Liver (tissue), 10 donors: ENCODE measurements at places on chromosomes 7 and 10.

DNA sequence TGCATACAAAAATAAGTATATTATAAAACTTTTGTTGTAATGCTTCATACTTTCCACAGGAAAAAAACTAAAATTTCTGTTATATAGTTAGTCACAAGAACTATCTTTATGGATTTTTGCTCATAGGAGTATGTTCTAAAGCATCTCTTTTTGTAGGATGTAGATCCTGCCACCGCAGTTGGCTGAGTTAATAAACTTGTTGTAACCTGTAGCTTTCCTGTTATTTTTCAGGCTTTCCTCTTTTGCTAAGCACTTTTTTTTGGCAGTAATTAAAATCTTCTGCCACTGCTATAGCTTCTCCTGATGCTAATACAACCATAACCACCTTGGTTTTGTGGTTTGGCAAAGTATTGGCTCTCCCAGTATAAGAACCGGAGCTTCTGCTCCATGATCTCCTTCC is 60.3 kb downstream of the WNT2 start:
- no peak overlapping the region for H3K4me3 ChIP-seq
- DNase-seq, result no peak
- no peak overlapping the region for H3K27ac ChIP-seq
- H3K4me1 ChIP-seq, result no peaks in the 10 kb centered on the region

DNA sequence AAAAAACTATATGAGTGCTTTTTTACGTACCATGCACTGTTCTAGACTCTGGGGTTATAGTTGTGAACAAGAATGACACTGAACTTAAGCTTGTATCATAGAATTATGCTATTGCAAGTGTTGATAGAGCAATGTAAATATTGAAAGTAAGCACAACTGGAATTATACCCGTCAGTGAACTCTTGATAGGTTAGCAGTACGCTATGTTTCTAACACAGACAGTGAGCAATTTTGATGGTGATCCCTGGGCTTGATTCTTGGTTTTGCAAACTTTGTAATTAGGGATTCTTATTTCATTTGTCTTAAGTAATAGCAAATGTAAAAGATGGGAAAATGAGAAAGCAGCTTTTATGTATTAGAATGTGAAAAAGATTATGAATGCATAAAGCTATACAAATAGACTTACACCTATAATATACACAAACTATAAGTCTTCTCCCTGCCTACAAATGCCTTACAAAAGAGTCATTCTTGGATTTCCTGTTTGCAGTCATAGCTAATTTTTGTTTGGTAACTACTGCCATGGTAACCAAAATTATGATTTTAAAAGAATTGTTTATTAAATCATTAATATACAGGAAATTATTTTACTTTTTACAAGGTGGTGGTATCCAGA is 6.7 kb downstream of the TES start:
- H3K27me3 ChIP-seq, result no peaks in the 10 kb centered on the region
- H3K27ac ChIP-seq, result no peak overlapping the region
- DNase-seq, result no peak
- no peaks in the 10 kb centered on the region for H3K36me3 ChIP-seq
- H3K4me1 ChIP-seq, result peaks cover 5% of the 10 kb centered on the region

DNA sequence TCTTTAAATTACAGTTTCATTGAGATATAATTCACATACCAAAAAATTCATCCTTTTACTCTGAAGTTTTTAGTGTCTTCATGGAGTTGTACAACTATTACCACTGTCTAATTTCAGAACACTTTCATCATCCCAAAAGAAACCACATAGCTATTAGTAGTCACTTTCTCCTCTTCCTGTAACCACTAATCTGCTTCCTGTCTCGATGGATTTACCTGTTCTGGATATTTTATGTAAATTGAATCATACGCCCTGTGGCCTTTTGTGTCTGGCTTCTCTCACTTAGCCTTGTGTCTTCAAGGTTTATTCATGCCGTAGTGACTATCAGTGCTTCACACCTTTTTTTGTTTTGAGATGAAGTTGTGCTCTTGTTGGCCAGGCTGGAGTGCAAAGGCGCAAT is 135.5 kb downstream of the DOCK1 start:
- no peak overlapping the region for H3K27ac ChIP-seq
- H3K36me3 ChIP-seq, result peaks cover 7% of the 10 kb centered on the region
- no peak for DNase-seq
- H3K27me3 ChIP-seq, result no peaks in the 10 kb centered on the region
- H3K4me3 ChIP-seq, result no peak overlapping the region

- no peaks in the 10 kb centered on the region for H3K36me3 ChIP-seq
- no peak for DNase-seq
- H3K4me3 ChIP-seq, result no peak overlapping the region
- no peak overlapping the region for H3K27ac ChIP-seq
Observed at GRCh38 chr7:26279405-26279804, 12.3 kb upstream of the SNX10 start.

DNA sequence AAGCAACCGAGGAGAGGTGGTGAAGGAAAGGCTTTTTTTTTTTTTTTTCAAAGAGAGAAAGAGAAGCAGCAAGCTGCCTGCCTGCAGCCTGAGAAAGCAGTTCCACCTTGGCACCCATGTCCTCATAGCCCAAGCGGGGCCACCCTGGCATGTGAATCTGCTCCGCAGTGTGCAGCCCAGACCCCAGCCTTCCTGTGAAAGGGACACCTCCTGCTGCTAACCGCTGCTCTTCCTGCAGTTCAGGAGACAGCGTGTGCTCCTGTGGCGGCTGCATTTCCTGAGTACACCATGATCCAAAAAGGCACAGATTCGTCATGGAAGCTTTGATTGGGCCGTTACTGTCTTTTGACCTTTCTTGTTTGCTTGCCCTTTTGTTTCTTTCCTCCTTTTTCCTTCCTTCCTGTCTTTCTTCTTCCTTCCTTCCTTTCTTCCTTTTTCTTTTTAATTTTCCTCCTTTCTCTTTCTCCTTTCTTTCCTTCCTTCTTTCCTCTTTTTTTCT is 38.1 kb downstream of the IKZF1 start:
- no peaks in the 10 kb centered on the region for H3K4me1 ChIP-seq
- H3K27ac ChIP-seq, result no peak overlapping the region
- H3K27me3 ChIP-seq, result no peaks in the 10 kb centered on the region
- H3K36me3 ChIP-seq, result no peaks in the 10 kb centered on the region
- H3K4me3 ChIP-seq, result no peak overlapping the region
- peak; percentile 33 for DNase-seq

- H3K27me3 ChIP-seq, result no peaks in the 10 kb centered on the region
- DNase-seq, result no peak
- H3K4me3 ChIP-seq, result no peak overlapping the region
- peaks cover 10% of the 10 kb centered on the region for H3K4me1 ChIP-seq
Observed at GRCh38 chr10:133420028-133420427, 4.4 kb downstream of the SPRN start.

DNA sequence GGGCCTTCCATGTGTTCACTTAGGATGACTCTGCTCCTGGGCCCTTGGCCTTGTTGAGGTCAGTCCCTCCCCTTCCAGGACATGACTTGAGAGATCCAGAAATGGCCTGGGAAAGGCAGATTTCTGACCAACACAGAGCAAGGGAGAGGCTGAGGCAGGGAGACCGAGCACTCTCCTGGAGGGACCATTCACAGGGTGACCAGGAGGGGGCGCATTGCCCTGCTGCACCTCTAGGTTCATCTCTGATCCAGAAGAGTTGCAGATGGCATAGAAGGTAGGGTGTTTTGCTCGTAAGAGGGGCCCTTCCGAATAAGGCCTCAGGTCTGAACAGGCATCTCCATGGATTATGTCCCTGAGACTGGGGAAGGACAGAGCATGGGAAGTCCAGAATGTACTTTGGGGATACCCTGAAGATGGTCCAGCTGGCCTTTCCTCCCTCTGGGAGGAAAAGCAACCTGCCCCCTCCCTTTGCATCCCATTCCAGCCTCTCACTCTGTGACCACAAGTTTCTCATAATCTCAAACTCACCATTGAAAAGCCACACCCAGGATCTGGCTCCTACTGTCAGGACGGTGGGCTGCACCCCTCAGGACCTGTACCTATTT is 6.6 kb downstream of the DMBT1 start:
- peak; percentile 41 for DNase-seq
- H3K36me3 ChIP-seq, result no peaks in the 10 kb centered on the region
- H3K27ac ChIP-seq, result no peak overlapping the region
- H3K27me3 ChIP-seq, result no peaks in the 10 kb centered on the region
- no peak overlapping the region for H3K4me3 ChIP-seq
- H3K4me1 ChIP-seq, result no peaks in the 10 kb centered on the region

DNA sequence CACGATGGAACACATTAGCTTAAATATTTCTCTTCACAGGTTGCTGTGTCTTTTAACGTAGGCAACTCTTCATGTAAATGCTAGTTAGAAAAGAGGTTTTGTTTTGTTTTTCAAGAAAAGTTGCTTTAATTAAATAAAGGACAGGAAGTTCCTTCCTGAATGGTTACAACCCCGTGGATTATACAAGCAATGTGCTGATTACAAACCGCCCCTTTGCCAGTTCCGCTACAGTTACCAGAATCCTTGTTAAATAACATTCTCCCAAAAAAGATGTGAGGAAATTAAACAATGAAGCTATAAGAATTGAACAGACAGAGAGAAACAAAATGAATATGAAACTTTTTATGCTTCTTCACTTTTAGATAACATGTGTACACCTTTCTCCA is 75.1 kb downstream of the LYZL2 start:
- H3K27me3 ChIP-seq, result no peaks in the 10 kb centered on the region
- no peaks in the 10 kb centered on the region for H3K36me3 ChIP-seq

GRCh38 chr7:6238309-6238925 is 34.0 kb downstream of the CYTH3 start:
- H3K36me3 ChIP-seq, result no peaks in the 10 kb centered on the region
- H3K27me3 ChIP-seq, result no peaks in the 10 kb centered on the region
- no peak for DNase-seq
- H3K27ac ChIP-seq, result no peak overlapping the region

GRCh38 chr7:11427686-11428273 is 404.2 kb downstream of the THSD7A start:
- no peak for DNase-seq
- no peak overlapping the region for H3K27ac ChIP-seq
- no peak overlapping the region for H3K4me3 ChIP-seq
- H3K27me3 ChIP-seq, result no peaks in the 10 kb centered on the region

DNA sequence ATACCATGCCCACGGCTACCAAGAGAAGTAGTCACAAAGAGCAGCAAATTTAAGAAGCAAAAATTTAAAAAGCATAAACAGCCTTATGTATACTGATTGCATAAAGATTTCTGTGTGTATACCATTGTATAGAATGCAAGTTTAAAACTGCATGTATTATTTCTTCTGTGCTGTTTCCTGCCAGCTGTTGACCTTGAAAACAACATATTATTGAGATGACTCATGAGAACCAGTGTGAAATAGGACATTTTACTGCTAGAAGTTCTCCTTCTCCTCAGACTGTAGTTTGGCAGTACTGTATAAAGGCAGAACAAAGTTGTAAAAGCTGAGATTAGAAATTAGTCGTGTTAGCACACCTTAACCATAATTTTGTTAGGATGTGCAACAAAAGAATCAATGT is 42.3 kb upstream of the SGCE start:
- no peak overlapping the region for H3K27ac ChIP-seq
- no peak for DNase-seq
- H3K36me3 ChIP-seq, result no peaks in the 10 kb centered on the region
- H3K4me3 ChIP-seq, result no peak overlapping the region
- no peaks in the 10 kb centered on the region for H3K27me3 ChIP-seq
- H3K4me1 ChIP-seq, result peaks cover 2% of the 10 kb centered on the region

DNA sequence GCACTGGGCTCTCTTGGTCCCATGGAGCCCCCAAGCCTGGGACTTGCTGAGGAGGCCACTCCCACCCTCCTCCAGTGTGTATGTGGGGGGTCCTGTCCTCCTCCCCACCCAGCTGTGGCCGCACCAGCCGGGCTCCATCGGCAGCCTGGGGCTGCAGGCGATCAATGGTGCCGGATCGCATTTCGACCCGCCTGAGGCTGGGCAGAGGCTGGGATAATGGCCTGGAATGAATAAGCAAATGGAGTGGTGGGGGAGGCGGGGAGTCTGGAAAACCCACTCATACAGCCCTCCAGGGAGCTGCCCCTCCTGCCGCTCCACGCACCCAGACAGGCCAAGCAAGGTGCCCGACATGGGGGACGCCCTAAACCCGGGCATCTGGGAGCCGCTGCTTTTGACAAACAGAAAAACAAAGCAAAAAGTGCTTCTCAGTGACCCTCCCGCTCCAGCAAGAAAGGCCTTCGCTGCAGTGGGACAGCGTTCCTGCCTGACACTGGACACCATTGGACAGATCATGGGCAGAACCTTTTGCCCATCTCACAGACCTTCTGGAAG is 160.5 kb downstream of the NRF1 start:
- H3K27ac ChIP-seq, result no peak overlapping the region
- H3K36me3 ChIP-seq, result no peaks in the 10 kb centered on the region
- H3K27me3 ChIP-seq, result no peaks in the 10 kb centered on the region
- H3K4me3 ChIP-seq, result no peak overlapping the region
- no peak for DNase-seq
